H4 (cell line): ENCODE measurements at places on chromosomes 4 and X. TPM values are rescaled to one million over a fixed set of nuclear protein-coding genes. Genes with fewer than 3 reads are reported as not detected.

DNA sequence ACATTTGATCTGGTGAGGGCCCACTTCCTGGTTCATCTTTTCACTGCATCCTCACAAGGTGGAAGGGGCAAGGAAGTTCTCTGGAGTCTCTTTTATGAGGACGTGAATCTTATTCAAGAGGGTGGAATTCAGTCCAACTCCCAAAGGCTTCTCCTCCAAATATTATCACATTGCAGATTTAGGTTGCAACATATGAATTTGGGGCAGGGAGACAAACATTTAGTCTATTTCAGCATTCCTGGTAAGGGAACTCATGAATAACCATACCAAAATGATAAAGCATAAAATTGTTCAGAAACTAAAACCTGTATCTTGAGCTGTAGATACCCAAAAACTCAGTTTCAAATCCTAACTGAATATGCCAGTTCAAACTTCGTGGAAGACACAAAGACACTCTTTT, 246.8 kb downstream of the QDPR start:
- no peak for DNase-seq

GRCh38 chrX:119325456-119325855, 73.7 kb upstream of the SLC25A43 start:
- no peak for DNase-seq

DNA sequence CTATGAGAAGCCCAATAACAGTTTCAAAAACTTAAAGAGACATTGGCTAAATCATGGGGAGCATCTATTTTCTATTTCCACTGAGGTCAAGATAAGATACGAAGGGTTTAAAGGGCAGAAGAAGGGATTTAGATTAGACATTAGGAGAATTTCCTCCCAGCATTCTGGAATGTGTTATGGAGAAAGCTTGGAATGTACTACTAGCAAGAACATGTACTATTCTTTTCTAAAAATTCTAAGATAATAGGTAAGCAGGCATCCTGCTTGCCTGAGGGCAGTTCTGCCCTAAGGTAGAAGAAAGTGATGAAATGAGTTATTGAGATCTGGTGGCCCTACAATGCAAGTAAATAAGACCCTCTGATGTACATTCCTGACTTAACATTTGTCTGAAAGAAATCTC, 279.2 kb downstream of the NR3C2 start:
- DNase-seq: no peak

Gene WAS
- 0.10 and 0.16 TPM in 2 replicates for total RNA-seq

DNA sequence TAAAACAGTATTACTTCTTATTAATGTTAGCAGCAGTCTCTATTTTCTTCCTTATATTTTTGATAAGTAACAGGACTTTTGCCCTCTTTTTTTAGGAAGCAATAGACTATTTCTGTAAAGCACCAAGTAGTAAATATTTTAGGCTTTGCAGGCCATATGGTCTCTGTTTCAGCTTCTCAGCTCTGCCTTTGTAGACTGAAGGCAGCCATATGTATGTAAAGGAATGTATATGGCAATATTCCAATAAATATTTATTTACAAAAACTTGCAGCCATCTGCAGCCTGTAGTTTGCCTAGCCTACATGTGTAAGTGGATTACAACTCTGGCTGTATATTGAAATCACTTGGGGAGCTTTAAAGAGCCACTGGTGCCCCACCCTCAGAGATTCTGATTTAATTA, 15.0 kb downstream of the RADX start:
- DNase-seq: no peak

Gene AVPR2
- total RNA-seq: 0.14 and 0.33 TPM in 2 replicates

Gene FSTL5
- total RNA-seq: 0.12 and 0.14 TPM in 2 replicates

GRCh38 chr4:118353534-118354030, 779 bp upstream of the PRSS12 start:
- DNase-seq: no peak

- no peak for DNase-seq
Observed at GRCh38 chr4:11440481-11441193, 11.9 kb upstream of the HS3ST1 start.

DNA sequence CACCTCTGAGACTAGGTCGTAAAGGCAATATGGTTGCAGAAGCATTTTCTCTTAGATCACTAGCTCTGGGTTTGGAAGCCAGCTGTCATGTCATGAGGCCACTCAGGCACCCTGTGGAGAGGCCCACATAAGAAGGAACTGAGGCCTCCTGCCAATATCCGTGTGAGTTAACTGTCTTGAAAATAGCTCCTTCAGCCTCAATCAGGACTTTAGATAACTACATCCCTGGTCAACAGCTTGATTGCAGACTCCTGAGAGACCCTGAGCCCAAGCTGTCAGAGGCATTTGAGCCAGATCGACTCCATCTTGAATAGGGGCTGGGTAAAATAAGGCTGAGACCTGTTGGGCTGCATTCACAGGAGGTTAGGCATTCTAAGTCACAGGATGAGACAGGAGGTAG, 15.1 kb upstream of the REPS2 start:
- no peak for DNase-seq

DNA sequence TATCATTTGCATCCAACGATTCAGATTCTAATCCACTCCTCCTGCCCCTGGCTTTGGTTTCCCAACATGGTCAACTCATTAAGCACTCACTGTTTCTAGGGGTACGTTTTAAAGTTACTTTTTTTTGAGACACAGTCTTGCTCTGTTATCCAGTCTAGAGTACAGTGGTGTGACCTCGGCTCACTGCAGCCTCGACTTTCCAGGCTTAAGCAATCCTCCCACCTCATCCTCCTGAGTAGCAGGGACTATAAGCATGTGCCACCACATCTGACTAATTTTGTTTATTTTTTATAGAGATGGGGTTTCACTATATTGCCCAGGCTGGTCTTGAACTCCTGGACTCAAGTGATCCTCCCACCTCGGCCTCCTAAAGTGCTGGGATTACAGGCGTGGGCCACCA, 48.9 kb downstream of the TMEM156 start:
- no peak for DNase-seq
